RWPE2 (cell line): ENCODE measurements at places on chromosomes 1 and 21.

- DNase-seq = no peak
These were observed 62.2 kb upstream of the ATP1B1 start for GRCh38 chr1:169044296-169044695.

DNA sequence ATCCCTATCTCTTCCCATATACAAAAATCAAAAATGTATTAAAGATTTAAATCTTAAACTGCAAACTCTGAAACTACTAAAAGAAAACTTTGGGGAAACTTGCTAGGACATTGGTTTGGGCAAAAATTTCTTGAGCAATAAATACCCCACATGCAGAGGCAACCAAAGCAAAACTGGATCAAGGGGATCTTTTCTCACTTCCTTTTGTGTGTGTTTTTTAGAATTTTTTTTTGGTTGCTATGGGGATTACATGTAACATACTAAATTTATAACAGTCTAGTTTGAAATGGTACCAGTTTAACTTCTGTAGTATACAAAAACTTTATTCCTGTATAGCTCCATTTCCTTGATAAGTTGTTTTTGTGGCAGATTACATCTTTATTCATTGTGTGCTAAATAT is 16.8 kb downstream of the MAST2 start:
- DNase-seq = no peak

GRCh38 chr21:9759972-9760371 is 761.4 kb upstream of the TPTE start:
- DNase-seq = no peak

- no peak for DNase-seq
These were observed 40.2 kb upstream of the CAMTA1 start for GRCh38 chr1:6745073-6745472.

DNA sequence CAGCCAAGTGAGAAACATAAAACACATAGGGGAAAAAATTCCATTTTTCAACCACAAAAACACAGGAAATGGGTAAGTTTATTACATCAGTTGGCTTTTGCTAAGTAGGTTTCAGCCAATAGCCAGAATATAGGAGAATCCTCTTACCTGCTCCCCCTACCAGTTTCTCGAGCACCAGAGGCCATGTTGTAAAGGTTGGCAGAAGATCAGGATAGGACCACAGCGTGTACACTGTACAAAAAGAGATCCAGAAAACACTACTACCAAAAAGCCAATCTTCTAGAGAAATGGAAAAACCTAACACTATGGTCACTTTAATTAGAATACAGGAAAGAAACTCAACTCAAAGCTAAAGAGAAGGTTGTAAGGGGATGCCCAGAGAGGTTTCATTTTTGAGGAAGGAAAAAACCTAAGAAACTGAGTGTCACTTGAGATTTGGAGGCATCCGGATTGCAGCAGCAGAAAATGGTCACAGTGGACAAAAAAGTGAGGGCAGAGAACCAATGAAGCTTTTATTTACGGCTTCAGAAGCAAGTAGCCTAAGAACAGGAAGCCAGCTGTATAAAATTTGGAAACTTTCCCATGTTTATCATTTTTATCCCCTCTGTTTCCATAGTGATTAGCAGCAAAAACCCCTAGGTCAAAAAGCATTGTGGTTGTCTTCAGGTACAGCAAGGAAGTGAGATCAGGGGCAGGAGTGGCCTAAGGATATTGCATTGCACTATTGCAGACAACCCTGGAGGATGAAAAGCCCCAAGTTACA is 2.9 kb downstream of the EIF2D start:
- DNase-seq = no peak

DNA sequence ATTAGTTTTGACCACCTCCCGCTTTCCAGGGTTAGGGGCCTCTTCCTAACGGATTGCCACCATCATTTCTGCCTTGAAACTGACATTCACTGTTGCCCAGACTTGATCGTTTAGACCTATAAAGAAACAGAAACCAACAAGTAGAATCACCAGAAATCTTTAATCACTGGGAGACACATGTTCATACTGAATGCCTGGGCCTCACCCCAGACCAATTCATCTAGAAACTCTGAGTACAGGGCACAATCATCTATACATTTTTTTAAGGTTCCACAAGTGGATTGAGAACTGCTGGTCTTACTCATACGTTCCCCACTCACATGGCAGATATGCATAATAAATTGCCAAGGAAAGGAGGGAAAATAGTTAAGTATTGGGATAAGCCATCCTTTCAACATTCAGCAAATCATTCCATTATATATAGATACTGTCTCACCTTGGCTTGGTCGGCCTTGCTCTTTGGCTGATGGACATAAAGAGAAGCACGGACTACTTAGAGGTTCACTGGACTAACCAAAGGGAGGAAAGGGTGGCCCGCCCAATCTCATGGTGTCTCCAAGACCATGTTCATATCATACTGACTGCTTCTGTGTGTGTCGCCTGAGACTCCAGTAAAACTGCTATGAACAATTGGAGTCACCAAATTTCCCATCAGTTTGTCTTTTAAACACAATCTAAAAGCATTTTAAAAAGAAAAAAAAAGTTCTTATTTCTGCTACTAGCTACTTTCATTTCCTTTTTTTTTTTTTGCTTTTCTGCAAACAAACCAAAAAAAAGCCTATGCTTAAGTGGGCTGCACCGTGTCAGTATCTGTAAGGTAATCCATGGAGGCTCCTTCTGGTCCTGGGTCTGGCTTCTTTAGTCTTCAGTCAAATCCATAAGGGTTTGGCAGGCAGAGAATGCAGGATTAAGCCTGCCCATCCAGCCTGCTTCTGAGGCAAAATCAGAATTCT is 9.4 kb upstream of the TARBP1 start:
- no peak for DNase-seq

DNA sequence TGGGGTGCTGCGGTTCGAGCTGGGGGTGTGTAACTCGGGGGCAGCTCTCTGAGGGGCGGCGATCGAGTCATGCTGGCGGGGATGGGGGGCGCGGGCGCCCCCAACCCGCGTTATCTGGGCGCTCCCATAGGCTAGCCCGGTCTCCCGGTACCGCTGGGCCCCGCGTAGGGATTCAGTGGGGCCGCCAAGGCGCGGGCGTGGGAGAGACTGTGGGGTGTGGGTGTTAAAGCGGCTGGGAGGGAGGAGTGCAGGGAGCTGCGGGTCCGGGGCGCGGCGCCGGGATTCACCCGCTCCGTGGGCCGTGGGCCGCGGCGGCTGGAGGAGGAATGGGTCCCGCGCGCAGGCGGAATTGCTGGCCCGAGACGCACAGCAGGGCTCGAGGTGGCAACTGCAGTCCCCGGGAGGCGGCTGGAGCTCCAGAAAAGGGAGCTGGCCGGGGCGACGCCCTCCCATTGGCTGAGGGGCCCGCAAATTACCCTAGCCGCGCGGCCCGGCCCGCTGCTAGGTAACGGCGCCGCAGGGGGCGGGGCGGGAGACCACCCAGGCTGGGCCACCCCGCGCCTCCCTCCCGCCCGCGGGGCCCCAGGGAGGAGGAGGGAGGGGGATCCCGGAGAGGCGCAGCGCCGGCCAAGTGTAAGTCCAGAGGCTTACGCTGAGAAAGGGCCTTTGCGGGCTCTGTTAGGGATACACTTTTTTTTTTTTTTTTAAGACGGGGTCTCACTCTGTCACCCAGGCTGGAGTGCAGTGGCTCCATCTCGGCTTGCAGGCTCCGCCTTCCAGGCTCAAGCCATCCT is at the start of gene PTCH2:
TSS of gene PTCH2 (minus strand) at position 392 of the 794 bp plus-strand sequence. CDS start at position 71, 321 bp downstream.
- no peak for DNase-seq

DNA sequence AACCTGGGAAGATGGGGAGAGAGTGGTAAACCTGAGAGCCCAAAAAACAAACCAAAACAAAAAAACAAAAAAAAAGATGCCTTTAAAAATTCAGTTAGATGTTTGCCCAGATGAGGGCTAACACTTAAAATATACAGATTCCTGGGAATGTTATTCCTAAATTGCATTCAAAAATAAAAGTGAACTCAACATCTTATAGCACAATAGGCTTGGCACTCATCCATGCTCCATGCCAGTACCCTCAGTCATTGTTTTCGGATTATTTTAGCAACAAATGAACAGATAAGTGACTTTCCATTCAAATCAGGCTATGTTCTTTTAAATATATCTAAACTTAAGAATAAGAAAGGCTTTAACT is 3.7 kb downstream of the ATP1A1 start:
- DNase-seq = no peak

- no peak for DNase-seq
These were observed 648.9 kb downstream of the SMYD3 start for GRCh38 chr1:245858022-245858721.

GRCh38 chr1:150981177-150981804 is 801 bp upstream of the ANXA9 start:
- no peak for DNase-seq

GRCh38 chr1:28064064-28064463 is 24.3 kb downstream of the EYA3 start:
- no peak for DNase-seq

GRCh38 chr1:208254862-208255261 is 10.7 kb upstream of the PLXNA2 start:
- no peak for DNase-seq

GRCh38 chr1:155066777-155067176 is 3.2 kb downstream of the EFNA4 start:
- DNase-seq = no peak
